RKO (cell line): ENCODE measurements at places on chromosomes 1 and 21.

DNA sequence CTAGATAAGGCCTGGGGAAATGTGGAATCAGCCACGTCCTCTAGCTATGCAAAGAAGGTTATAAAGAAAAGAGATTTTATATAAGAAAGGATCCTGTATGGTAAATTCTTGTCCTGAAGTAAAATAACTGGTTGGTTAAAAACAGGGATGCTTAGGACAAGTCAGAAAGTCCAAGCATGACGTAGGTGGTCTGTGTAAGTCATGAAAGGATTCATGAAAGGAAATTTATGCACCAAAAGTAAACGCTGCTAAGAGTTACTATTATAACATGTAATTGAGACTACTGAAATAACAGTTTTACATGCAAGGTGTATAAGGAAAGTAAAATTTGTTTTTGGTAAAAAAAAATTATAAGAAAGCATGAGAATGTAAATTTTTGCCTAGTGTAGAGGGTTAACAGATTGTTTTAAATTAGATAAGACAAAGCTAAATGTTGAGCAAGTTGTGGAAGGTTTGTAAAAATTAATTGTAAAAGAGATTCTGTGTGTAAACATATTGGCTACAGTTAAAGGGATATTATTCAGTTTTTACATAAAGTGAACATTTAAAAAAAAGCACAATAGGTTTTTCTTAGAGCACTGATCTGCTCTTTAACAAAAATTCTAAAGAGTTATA lies 43.9 kb downstream of the PIGK start:
- peak; percentile 14 for DNase-seq

DNA sequence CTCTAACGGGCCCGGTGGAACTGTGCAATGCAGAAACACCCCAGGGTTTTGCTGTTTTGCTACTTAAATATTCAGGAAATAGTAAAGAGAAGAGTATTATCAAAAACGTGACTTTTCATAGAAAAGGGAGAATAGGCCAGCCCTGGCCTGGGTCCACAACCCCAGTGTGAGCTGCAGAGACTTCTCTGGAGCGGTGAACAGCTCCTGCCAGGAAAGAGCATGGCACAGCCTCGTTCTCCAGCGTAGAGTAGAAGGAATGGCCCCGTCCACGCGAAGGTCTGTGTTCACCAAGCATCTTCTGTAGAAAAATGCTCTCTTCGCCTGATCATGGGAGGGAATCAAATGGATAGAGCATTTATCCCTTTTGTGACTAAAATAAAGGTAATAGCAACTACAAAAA lies 51.4 kb downstream of the PDE9A start:
- no peak for DNase-seq

- DNase-seq: no peak
Measured at GRCh38 chr1:172469717-172470116, 25.8 kb upstream of the PIGC start.

DNA sequence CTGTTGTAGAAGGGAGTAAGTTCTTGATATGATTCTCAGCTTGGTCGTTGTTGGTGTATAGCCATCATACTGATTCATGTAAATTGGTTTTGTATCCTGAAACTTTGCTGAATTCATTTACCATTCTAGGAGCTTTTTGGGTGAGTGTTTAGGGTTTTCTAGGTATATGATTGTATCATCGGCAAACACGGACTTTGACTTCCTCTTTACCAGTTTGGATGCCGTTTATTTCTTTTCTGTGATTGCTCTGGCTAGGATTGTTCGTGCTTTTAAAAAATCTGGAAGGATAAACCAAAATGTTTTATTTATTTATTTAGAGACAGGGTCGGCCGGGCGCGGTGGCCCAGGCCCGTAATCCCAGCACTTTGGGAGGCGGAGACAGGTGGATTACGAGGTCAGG lies 20.6 kb downstream of the RRP1B start:
- no peak for DNase-seq

DNA sequence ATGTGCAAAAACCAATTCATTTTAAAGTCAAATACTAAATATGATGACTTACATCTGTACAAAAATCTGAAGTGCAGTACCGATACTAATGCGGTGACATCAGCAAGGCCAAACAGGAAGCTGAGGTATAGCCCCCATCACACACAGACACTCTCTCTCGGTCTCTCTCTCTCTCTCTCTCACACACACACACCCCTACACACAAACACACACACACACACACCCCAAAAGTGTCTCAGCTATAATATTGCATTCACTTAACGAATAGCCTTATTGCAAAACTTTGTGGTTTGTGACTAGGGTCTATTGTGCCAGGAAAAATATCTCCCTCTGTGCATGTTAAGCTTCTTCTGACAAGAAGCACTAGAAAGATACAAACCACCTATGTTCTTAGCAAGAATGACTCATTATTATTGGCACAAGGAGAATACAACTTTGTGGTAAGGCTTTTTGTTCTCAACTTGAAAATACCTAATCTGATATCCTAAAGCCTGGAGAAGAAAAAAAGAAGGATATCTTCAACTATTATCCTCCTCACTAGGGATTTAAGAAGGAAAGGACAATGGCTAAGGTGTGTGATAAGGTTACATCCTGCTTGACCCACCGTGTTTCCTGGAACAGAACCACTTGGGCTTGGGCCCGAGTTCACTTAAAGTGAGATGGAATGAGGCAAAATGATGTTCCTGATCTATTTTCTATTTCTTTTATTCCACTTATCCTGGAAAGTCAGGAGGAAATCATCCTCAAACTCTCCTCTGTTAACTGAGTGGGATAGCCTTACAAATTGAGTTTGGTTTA lies 107.1 kb downstream of the NIBAN1 start:
- no peak for DNase-seq

- DNase-seq: no peak
Measured at GRCh38 chr1:108612496-108612895, 48.4 kb downstream of the HENMT1 start.

DNA sequence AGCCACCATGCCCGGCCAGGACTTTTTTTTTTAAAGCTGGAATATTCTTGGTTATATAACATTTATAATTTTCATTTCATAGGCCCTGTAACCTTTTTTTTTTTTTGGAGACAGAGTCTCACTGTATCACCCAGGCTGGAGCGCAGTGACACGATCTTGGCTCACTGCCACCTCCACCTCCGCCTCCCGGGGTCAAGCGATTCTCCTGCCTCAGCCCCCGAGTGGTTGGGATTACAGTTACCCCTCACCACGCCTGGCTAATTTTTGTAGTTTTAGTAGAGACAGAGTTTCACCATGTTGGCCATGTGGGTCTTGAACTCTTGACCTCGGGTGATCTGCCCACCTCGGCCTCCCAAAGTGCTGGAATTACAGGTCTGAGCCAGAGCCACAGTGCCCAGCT lies 12.6 kb downstream of the ZYG11B start:
- DNase-seq: no peak

DNA sequence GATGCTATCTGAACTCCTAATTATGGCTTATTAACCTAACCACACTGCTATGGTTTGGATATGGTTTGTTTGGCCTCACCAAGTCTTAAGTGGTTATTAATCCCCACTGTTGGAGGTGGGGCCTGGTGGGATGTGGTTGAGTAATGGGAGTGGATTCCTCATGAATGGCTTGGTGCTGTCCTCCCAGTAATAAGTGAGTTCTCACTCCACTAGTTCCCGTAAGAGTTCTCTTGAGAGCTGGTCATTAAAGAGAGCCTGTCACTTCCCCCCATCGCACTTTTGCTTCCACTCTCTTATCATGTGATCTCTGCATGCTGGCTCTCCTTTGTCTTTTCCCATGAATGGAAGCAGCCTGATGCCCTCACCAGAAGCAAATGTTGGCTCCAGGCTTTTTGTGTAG lies 328.8 kb downstream of the PLA2G4A start:
- DNase-seq: no peak

DNA sequence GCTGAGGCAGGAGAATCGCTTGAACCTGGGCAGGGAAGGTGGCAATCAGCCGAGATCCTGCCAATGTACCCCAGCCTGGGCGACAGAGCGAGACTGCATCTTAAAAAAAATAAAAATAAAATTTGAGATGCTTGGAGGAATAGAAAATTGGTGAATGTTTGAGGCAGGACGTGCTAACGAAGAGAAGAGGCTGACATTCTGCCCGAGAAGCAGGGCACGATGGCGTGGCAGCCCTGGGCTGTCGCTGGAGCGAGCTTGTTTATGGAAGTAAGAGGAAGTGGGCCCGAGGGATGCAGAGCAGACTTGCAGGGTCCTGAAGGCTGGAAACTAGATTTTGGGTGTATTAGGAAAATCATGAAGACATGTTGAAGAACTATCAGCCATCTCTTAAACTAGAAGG lies 92.6 kb downstream of the KIF26B start:
- no peak for DNase-seq

DNA sequence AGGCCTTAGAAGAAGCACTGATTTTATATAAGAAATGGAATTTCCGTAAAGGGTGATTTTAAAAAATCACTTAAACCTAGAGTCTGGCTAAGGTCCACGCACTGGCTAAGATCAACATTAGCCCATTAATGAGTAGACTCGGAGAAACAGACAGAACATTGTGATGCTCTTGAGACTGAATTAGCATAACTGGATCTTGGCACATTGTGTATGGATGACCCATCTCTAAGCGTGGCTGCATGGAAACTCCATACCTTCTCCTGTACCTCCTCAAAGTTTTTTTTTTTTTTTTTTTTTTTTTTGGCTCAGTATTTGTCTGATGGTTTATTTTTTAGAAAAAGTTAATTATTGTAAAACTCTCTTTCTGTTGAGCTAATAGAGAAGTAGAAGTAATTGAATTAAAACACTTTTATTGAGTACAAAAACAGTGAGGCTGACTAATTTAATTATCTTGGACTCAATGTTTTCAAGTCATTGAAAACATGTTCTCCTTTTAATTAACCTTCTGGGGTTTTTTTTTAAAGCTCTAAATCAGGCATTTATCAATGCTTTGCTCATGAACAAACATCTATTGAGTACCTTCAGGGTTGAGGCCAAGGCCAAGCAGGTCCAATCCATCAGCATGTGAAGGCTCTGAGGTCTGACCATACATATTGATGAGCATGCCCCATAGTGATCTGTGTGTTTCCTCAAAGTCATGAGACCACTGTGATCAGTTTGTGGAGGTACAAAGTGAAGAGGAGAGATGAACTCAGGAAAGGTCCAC lies 74.0 kb downstream of the TLR5 start:
- no peak for DNase-seq

DNA sequence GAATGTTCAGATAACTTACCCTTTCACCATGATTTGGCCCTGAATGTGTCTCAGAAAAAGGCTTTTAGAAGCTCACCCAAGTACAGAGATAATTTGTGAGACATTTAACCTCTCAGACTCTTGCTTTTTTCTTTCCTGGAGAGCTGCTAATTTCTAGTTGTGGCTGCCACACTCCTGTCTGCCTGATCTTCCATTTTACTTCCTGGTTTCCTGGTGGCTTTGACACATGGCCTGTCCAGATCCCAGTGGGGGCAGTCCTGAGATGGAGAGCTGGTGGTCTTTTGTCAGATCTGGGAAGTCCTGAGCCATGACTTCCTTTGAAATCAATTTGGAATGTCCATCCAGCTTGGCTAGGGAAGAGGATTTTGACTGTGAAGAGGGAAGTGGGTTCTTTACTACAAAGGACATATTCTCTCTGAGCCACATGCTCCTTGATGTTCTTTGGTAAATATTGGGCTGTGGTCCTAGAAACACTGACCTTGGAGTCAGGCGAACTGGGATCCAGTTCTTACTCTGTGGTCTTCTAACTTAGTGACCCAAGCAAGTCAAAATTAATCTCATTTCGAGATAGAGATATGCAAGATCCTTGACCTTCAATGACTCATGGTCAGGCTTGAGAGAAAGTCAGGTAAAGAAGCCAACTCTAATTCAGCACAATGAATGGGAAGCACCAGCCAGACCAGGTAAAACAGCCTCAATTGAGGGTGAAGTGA lies 78.0 kb upstream of the HSD17B7 start:
- DNase-seq: no peak
